ENCODE measurements at places on chromosomes 12 and 14. TPM values are rescaled to one million over a fixed set of nuclear protein-coding genes. Genes with fewer than 3 reads are reported as not detected.

The SOAT2 gene
- 0.09 TPM for polyA plus RNA-seq

The SYNDIG1L gene
- polyA plus RNA-seq, result 0.10 TPM

The TAS2R10 gene
- not detected for polyA plus RNA-seq

The LRRIQ1 gene
- polyA plus RNA-seq, result 0.07 TPM

The BICDL1 gene
- 6.0 TPM for polyA plus RNA-seq

The SLC4A8 gene
- polyA plus RNA-seq, result 0.31 TPM

The FOXM1 gene
- 0.26 TPM for polyA plus RNA-seq

The CLEC1B gene
- polyA plus RNA-seq, result 0.15 TPM

The HHIPL1 gene
- 0.90 TPM for polyA plus RNA-seq

The GALNT16 gene
- polyA plus RNA-seq, result 1.3 TPM

The MDM2 gene
- polyA plus RNA-seq, result 10.7 TPM

The RNFT2 gene
- 0.47 TPM for polyA plus RNA-seq

The GPR68 gene
- 0.22 TPM for polyA plus RNA-seq

The MYO1H gene
- not detected for polyA plus RNA-seq
